ENCODE measurements at places on chromosomes 3 and 15. TPM values are rescaled to one million over a fixed set of nuclear protein-coding genes. Genes with fewer than 3 reads are reported as not detected.
A peak's percentile ranks its signal among the peaks of the same experiment; 100 is the strongest.

DNA sequence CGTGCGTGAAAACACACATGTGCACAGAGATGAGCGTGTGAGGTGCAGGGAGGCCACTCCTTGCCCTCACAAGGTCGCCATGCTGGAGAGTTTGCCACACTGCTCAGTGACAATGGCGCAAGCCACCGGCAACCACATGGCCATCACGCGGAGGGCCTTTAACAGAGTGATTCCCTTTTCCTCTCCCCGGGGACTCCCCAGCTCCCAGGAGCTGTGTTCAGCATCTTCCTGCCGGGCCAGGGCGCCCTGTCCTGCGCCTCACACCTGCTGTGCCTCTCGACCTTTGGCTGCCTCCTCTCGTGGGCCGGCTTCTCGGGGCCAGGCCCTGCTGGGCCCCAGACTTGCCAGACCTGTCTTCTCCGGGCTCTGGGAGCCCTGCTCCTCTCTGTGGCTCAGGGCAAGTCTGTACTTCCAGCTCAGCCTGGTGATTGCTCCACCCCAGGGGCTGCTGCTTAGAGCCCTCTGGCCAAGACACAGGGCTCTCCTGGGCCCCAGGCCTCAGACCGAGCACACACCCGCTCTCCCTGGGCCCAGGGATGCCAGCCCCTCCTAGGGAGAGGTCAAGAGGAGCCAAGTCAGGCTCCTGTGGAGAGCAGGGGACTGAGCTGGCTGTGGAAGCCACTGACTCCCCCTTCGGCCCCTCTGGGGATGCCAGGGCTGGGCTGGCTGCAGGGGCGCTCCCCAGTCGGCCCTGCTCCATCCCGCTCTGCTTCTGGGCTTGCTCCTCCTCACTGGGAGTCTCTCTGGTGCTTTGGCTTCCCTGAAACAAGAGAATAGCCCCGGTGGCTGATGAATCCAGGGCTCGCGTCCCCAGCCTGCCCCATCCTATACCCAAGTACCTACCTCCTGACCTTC, 5.6 kb downstream of the CCDC9B start:
- DNase-seq: no peak

- DNase-seq: no peak
These were observed 56.6 kb upstream of the TIPARP start for GRCh38 chr3:156617781-156618180.

Gene KLHL40
- not detected for total RNA-seq

DNA sequence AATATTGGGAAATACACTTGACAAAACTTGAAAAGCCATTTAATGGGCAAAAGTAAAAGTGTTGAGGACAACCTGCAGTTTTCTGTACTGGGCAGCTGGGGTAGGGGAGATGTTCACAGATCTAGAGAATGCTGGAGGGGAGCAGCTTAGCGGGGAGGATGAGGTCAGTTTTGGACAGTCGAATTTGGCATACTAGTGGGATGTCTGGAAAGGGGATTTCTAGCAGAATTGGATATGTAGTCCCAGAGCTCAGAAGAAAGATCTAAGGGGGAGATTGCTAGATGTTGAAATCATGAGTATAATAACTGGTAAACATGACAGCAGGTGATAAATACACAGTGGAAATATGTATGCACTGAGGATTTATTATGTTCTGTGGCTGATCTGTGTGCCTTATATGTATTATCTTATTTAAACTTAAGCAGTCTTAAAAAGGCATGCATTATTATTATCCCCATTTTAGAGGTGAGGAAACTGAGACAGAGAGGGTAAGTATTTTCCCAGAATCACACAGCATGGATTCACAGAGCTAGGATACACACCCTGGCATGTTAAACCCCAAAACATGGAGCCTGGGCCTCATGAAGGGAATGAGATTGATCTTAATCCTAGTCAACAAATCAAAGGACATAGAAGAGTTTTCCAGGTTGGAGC, 42.7 kb downstream of the TLNRD1 start:
- no peak for DNase-seq

Gene CYP1A1
- total RNA-seq: 0.27 TPM

DNA sequence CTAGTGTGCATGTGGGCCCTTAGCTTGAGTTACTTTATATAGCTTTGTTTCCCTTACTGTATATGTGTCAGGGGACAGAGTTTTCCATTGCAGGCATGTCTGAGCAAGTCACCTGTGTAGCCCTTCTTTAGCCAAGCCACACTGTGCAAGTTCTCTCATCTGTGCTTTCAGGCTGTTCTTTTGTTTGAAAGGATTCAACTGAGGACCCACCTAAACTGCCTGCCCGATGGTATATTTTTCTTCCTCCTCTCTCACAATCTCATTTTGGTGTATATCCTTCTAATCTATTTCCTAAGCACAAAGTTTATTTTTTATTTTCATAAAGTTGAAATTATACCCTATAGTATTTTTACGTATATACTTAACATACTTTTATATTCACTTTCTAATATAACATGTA, 260.1 kb upstream of the ARL6 start:
- DNase-seq: no peak

DNA sequence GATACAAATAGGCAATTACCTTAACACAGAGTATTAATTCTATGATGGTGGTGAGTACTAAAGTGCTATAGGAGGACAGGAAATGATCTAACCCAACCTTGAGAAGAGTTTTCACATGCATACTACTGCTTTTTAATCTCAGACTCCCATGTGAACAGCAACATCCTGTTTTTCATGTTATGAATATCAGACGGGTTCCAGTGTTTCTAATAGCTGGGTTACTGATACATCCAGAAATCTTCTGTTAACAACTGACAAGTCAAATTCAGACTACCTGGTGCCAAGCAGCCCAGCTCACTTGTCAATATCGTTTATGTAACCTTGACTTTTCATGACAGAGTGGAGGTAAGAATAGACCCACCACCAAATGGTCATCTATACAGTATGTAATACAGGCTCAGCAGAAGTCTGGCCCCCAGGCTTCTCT, 220.2 kb upstream of the COL8A1 start:
- DNase-seq: no peak

GRCh38 chr15:45714590-45715488, 80.0 kb downstream of the SQOR start:
- no peak for DNase-seq

- DNase-seq: no peak
These were observed 336.1 kb downstream of the GBE1 start for GRCh38 chr3:81425198-81425868.

Gene SMAD3
- 23.2 TPM for total RNA-seq

DNA sequence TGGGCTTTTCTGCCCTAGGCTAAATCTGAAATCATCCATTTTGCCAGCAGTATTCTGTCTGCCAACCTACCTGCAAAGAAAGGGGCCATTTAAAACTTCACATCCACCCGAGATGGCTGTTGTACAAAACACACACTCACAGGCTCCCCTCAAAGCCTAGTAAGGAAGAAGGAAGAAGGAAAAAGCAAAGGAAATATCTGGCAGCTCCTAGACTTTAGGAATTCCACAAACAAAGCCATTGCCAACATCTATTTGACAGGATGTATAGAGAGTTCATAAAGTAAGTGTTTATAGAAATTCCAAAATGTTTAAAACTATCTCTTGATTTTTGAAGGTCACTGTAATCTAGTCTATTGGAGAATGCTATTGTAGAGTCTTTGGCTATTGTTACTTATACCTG, 91.9 kb upstream of the THBS1 start:
- DNase-seq: no peak

GRCh38 chr3:119279101-119279554, 15.1 kb upstream of the ARHGAP31 start:
- no peak for DNase-seq

GRCh38 chr3:177405191-177405672, 207.9 kb upstream of the TBL1XR1 start:
- no peak for DNase-seq

Gene C2CD4A
- 0.10 TPM for total RNA-seq

- DNase-seq: no peak
These were observed 20.4 kb downstream of the COLQ start for GRCh38 chr3:15501126-15501525.

Gene AMT
- total RNA-seq: 6.0 TPM

GRCh38 chr15:68010361-68011153, 43.6 kb upstream of the PIAS1 start:
- no peak for DNase-seq

- DNase-seq: no peak
These were observed 37.6 kb upstream of the TRIM71 start for GRCh38 chr3:32780071-32780734.

Gene FGF7
- not detected for total RNA-seq

DNA sequence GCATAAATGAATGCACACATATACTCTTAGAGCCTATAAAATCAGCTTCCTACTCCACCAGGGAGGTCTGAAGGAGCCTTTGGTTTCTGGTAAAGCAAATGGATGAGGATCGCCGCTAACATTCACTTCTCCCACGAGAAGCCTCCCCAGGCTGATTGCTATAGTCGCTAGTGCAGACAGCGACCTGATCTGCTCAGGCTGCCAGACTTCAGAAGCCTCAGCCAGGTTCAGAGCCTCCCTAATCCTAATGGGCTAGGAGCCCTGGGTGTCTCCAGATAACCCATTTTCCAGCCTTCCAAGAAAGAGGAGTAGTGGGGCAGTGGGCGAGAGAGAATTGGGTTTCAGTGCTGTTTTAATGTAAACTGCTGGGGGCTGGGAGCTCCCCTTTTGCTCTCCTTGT, 35.4 kb downstream of the TPM1 start:
- DNase-seq: no peak

Gene ADIPOQ
- total RNA-seq: 0.05 TPM

- peak; percentile 18 for DNase-seq
These were observed 15.9 kb downstream of the SEMA3G start for GRCh38 chr3:52429031-52429430.

Gene ZCWPW2
- 1.8 TPM for total RNA-seq

GRCh38 chr3:148214705-148215104, 483.0 kb upstream of the AGTR1 start:
- no peak for DNase-seq

DNA sequence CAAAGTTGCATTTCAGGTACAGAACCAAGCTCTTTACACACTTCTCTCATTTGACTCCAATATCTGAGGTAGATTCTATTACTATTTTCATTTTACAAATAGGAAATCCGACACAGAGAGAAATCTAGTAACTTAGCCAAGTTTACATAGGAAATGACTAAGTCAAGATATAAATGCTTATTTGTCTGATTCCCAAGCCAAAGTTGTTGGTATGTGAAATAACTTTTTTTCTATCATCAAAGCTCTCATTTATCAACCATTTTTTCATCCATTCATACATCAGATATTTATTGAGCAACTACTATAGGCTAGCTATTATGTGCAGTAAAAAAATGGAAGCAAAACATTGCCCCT, 89.2 kb upstream of the MITF start:
- DNase-seq: no peak

Gene CP
- not detected for total RNA-seq

GRCh38 chr3:52321481-52321880, 5.4 kb downstream of the DNAH1 start:
- DNase-seq: no peak

- DNase-seq: no peak
These were observed 4.7 kb upstream of the COPB2 start for GRCh38 chr3:139394116-139394515.

DNA sequence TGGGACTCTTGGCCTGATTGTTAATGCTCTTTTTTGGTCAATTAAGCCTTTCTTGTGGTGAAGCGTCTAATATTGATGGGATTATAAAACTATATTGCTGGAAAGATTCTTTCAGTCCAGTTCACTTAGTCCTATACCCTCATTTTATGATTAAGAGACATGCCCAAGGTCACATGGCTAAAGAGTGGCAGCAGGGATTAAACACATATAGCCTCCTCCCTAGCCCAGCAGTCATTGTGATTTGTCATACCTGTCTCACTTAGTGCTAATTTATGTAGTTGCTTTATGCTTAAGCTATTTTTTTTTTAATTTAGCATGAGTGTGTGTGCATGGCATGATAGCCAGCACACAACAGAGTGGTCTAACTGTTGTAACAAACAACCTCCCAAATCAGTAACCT, 9.5 kb downstream of the PARP14 start:
- DNase-seq: no peak

DNA sequence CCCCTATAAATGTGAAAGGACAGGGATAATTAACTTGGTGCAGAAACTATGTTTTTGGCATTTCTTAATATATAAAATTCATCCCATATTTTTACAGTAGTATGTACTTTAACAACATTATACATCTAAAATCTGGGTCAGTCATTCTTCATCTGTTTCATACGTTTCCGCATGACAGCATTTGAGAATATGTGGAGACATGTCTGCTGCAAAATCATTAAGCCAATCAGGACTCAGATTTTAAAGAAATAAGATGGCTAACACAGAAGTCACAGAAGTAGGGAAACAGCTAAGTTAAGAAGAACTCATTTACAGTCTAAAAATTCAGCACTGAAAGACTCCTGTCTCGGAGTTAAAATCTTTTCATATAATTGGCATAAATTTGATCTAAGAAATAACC, 200.4 kb downstream of the TAFA4 start:
- no peak for DNase-seq

- no peak for DNase-seq
These were observed 114.1 kb downstream of the DCLK3 start for GRCh38 chr3:36650271-36650671.

- DNase-seq: no peak
These were observed 47.9 kb downstream of the OPA1 start for GRCh38 chr3:193640728-193641439.

DNA sequence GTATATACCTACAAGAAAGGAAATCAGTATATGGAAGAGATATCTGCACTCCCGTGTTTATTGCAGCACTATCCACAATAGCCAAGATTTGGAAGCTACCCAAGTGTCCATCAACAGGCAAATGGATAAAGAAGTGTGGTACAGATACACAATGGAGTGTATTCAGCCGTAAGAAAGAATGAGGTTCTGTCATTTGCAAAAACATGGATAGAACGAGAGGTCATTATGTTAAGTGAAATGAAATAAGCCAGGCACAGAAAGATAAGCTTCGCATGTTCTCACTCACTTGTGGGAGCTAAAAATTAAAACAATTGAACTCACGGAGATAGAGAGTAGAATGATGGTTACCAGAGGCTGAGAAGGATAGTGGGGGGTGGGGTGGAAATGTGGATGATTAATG, 53.1 kb downstream of the FAM81A start:
- DNase-seq: no peak

- no peak for DNase-seq
These were observed 135.4 kb downstream of the MCTP2 start for GRCh38 chr15:94366781-94367180.

Gene PLIN1
- 0.44 TPM for total RNA-seq

GRCh38 chr3:172646439-172647015, 64.3 kb downstream of the NCEH1 start:
- no peak for DNase-seq

Gene TLE3
- total RNA-seq: 36.9 TPM

Gene CILP
- 0.22 TPM for total RNA-seq

Gene LXN
- total RNA-seq: 3.4 TPM

- DNase-seq: no peak
These were observed 43.2 kb downstream of the RAF1 start for GRCh38 chr3:12620729-12621128.

Gene LACTB
- total RNA-seq: 20.7 TPM

DNA sequence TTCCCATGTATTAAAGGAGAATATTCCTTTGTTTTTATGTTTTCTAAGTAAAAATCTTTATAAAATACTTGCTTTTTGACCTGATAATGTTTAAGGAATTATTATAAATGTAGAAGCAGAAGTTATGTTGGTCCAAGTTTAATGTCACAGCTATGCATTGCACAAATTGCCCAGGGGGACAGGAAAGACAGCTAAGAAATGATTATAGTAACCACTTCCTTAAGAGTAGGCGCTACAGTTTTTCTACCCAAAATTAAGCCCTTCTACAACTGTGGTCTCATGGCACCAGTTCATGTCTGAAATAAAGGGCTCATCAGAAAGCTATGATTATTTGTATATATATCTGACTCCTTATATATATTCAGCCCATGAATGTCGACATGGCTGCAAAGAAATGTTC, 176.4 kb downstream of the GBE1 start:
- no peak for DNase-seq
